ENCODE measurements at places on chromosomes 1 and 21.

GRCh38 chr1:109091078-109091838 is 694 bp downstream of the TMEM167B start:
- H3K4me3 ChIP-seq: peak overlapping the region; percentile 63
- H3K27me3 ChIP-seq: no peaks in the 10 kb centered on the region
- no peaks in the 10 kb centered on the region for H3K4me1 ChIP-seq
- H3K36me3 ChIP-seq: peaks cover 7% of the 10 kb centered on the region
- H3K27ac ChIP-seq: peak overlapping the region; percentile 60
- no peak for DNase-seq

GRCh38 chr1:15626269-15626950 is 9.2 kb downstream of the DDI2 start:
- H3K4me1 ChIP-seq: no peaks in the 10 kb centered on the region
- H3K36me3 ChIP-seq: peaks cover 34% of the 10 kb centered on the region
- H3K4me3 ChIP-seq: no peak overlapping the region
- no peak for DNase-seq
- no peak overlapping the region for H3K27ac ChIP-seq

- peaks cover 2% of the 10 kb centered on the region for H3K4me1 ChIP-seq
- no peak overlapping the region for H3K27ac ChIP-seq
Measured at GRCh38 chr1:51912881-51913280, 34.4 kb upstream of the NRDC start.

DNA sequence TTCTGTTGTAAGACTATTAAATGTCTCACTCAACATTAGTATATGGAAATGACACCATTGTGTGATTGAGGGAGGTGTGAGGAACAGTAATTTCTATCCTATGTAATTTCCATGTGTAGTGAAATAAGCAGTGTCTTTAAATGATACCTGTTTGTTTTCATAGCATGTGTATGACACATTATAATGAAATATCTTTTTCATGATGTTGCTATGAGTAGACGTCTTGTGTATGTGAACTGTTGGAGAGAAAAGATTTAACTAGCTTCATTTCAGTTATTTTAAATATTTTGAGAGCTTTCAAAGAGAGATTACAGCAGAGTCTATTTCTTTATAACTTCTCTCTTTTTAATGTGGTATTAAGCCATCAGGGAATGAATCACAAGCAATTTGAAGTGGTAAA is 71.5 kb upstream of the QSOX1 start:
- peaks cover 35% of the 10 kb centered on the region for H3K36me3 ChIP-seq
- H3K27ac ChIP-seq: no peak overlapping the region
- H3K27me3 ChIP-seq: no peaks in the 10 kb centered on the region
- no peaks in the 10 kb centered on the region for H3K4me1 ChIP-seq
- no peak overlapping the region for H3K4me3 ChIP-seq
- no peak for DNase-seq

DNA sequence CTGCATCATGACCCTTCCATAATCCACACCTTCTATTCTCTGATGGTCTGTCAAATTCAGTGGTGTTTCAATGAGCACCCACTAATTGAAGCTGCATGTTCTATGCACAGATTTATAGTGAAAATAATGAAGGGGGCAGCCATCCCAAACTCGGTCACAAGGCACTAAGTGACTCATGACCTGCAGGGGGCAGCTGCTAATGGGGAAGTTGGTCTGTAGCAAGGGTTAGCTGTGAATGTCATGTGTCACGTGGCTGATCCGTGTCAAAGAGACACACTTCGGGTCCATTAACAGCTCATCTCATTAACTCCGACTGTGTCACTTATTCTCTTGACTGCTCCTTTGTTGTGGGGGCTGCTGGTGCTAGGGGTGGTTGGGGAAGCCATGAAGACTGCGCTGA is 306.6 kb downstream of the PCP4 start:
- no peak overlapping the region for H3K4me3 ChIP-seq
- H3K4me1 ChIP-seq: no peaks in the 10 kb centered on the region
- H3K36me3 ChIP-seq: no peaks in the 10 kb centered on the region
- no peak overlapping the region for H3K27ac ChIP-seq

DNA sequence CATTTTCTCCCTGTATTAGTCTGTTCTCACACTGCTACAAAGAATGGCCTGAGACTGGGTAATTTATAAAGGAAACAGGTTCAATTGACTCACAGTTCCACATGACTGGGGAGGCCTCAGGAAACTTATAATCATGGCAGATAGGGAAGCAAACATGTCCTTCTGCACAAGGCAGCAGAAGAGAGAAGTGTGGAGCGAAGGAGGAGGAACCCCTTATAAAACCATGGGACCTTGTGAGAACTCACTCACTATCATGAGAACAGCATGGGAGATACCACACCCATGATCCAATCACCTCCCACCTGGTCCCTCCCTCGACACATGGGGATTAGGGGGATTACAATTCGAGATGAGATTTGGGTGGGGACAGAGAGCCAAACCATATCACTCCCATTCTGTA is 35.2 kb upstream of the EEIG2 start:
- no peak for DNase-seq
- no peak overlapping the region for H3K27ac ChIP-seq
- H3K4me3 ChIP-seq: no peak overlapping the region
- no peaks in the 10 kb centered on the region for H3K36me3 ChIP-seq
- H3K27me3 ChIP-seq: no peaks in the 10 kb centered on the region
- no peaks in the 10 kb centered on the region for H3K4me1 ChIP-seq

GRCh38 chr1:229572286-229572685 is 13.8 kb upstream of the ABCB10 start:
- no peak overlapping the region for H3K4me3 ChIP-seq
- no peak overlapping the region for H3K27ac ChIP-seq
- DNase-seq: no peak
- no peaks in the 10 kb centered on the region for H3K4me1 ChIP-seq
- H3K36me3 ChIP-seq: no peaks in the 10 kb centered on the region

DNA sequence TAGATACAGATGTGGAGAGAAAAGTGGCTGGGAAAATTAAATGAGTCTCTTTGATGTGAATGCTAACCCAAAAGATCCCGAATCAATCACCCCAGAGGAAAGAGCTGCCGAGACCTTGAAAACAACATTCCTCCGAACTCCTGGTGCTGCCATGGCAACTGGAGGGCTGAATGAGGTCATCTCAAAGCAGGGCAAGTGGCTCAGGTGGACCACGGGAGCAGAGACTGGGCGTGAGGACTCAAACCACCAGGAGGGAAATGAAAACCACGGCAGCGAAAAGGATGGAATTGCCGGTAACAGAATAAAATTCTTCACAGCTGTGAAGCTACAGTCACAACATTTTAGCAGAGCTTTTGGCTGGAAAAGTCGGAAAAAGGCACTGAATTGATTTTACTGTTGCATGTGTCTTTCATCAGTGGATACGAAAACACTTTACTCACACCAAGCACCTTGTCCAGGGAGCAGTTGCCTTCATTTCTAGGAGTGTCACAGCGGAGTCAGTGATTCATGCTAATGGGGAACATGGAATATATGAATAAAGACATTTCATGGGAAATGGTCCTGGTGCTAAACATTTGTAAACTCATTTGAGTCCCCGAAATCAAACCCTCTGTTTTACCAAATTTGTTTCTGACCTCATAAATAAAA is 23.2 kb upstream of the BECN2 start:
- H3K27ac ChIP-seq: no peak overlapping the region
- H3K4me1 ChIP-seq: peaks cover 4% of the 10 kb centered on the region
- H3K4me3 ChIP-seq: no peak overlapping the region
- peak; percentile 57 for DNase-seq
- H3K27me3 ChIP-seq: no peaks in the 10 kb centered on the region

- H3K4me3 ChIP-seq: no peak overlapping the region
- H3K36me3 ChIP-seq: no peaks in the 10 kb centered on the region
- H3K4me1 ChIP-seq: no peaks in the 10 kb centered on the region
- H3K27me3 ChIP-seq: no peaks in the 10 kb centered on the region
- no peak for DNase-seq
- H3K27ac ChIP-seq: no peak overlapping the region
Measured at GRCh38 chr1:199282751-199283305, 644.0 kb downstream of the PTPRC start.

GRCh38 chr21:25643486-25643885 is 4.4 kb downstream of the JAM2 start:
- DNase-seq: no peak
- H3K4me1 ChIP-seq: no peaks in the 10 kb centered on the region
- peaks cover 5% of the 10 kb centered on the region for H3K27me3 ChIP-seq
- H3K36me3 ChIP-seq: no peaks in the 10 kb centered on the region

- DNase-seq: no peak
- no peak overlapping the region for H3K4me3 ChIP-seq
- peaks cover 2% of the 10 kb centered on the region for H3K4me1 ChIP-seq
Measured at GRCh38 chr1:174954671-174955669, 44.8 kb upstream of the CACYBP start.

- peaks cover 5% of the 10 kb centered on the region for H3K27me3 ChIP-seq
- no peaks in the 10 kb centered on the region for H3K36me3 ChIP-seq
- no peak overlapping the region for H3K27ac ChIP-seq
- DNase-seq: no peak
- peak overlapping the region; percentile 74 for H3K4me3 ChIP-seq
Measured at GRCh38 chr1:232628335-232629249, 1.3 kb downstream of the SIPA1L2 start.

DNA sequence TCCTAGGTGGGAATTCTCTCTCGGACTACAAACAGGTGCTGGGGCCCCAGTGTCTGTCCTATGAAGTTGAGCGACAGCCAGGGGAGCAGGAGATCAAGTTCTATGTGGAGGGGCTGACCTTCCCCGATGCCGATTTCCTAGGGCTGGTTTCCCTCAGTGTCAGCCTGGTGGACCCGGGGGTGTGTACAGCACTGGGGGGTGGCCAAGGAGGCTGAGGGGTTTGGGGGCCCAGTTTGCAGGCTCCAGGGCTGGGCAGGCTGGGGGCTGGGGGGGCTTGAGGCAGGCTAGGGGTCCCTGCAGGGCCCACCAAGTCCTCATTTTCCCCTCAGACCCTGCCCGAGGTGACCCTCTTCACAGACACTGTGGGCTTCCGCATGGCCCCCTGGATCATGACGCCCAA is 20.3 kb upstream of the PADI3 start:
- no peak for DNase-seq
- no peak overlapping the region for H3K27ac ChIP-seq
- H3K4me3 ChIP-seq: no peak overlapping the region
- H3K4me1 ChIP-seq: no peaks in the 10 kb centered on the region

GRCh38 chr1:194067772-194068171 is 881.4 kb upstream of the B3GALT2 start:
- no peak overlapping the region for H3K4me3 ChIP-seq
- no peak for DNase-seq
- no peaks in the 10 kb centered on the region for H3K4me1 ChIP-seq
- H3K27ac ChIP-seq: no peak overlapping the region
- no peaks in the 10 kb centered on the region for H3K27me3 ChIP-seq
- no peaks in the 10 kb centered on the region for H3K36me3 ChIP-seq

- H3K36me3 ChIP-seq: no peaks in the 10 kb centered on the region
- no peaks in the 10 kb centered on the region for H3K27me3 ChIP-seq
- no peak overlapping the region for H3K4me3 ChIP-seq
- H3K27ac ChIP-seq: no peak overlapping the region
Measured at GRCh38 chr1:21340230-21340945, 50.1 kb upstream of the ECE1 start.

DNA sequence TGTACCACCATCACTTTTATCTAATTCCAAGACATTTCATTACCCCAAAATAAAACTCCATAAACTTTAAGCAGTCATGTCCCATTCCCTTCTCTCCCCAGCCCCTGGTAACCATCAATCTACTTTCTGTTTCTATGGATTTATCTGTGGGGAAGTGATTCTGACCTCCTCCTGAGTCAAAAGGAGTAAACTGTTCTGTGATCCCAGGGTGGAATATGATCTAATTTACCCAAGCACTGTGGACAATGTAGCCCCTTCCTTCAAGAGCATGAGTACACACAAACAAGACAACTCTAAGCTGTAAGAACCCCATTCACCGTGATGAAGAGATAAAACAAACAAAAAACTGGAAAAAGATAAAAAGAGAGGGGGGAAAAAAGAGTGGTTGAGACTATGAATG is 77.9 kb downstream of the PLPP3 start:
- no peaks in the 10 kb centered on the region for H3K27me3 ChIP-seq
- H3K4me1 ChIP-seq: no peaks in the 10 kb centered on the region
- no peak for DNase-seq
- H3K4me3 ChIP-seq: no peak overlapping the region
- H3K27ac ChIP-seq: no peak overlapping the region
- peaks cover 34% of the 10 kb centered on the region for H3K36me3 ChIP-seq

DNA sequence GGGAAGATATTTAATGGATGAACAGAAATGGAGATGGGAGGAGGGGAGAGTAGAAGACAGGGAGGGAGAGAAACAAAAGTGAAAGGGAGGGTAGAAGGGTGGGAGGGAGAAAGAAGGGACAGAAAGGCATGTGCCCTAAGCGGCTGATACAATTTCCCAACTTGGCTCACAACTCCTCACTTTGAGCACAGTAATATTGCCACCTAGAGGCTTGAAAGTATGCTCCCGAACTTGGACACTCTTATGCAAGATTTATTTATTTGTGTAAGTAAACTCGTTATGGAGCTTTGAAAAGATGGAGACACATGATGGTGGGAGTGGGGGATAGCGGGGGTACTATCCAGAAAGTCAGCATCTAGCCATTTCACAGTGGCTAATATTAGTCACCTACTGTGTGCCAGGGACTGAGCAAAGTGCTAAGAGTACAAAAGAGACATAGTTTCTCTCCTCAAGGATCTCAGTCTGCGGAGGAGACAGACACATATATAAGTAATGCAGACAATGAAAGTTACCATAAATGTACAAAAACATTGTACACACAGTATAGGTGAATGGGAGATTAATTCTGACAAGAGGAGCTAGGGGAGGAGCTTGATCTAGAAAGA is 189.7 kb downstream of the SEC16B start:
- H3K27ac ChIP-seq: no peak overlapping the region
- no peak overlapping the region for H3K4me3 ChIP-seq
- H3K4me1 ChIP-seq: peaks cover 3% of the 10 kb centered on the region
- H3K27me3 ChIP-seq: no peaks in the 10 kb centered on the region
- H3K36me3 ChIP-seq: no peaks in the 10 kb centered on the region
